ENCODE measurements at places on chromosomes 16 and 17.

DNA sequence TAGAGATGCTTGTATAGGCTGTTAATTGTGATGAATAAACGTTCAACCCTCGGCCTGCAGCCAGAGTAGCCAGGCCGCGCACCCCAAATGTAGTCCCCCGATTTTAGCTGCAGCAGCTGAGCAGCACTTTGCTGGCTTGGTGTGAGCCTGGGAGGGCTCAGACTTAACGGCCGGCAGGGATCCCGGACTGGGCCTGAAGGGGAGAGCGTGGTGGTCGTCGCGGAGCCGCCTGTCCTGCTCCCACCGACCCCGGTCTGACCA lies 11.9 kb downstream of the ZNF629 start:
- DNase-seq: no peak

DNA sequence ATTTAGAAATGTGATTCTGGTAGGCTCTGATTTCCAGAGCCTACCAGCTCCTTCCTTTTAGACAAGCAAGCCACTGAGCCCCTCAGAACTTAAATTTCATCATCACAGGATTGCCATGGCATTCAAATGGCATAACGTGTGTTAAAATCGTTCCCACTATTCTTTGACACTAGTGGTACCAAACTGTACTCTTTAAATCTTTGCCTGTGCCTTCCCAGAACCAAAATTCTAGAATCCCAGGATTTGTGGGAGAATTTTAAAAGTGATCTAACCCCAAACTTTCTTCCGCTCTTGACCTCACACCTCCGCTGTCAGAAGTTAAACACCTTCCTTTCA lies 287 bp upstream of the INTS2 start:
- no peak for DNase-seq

DNA sequence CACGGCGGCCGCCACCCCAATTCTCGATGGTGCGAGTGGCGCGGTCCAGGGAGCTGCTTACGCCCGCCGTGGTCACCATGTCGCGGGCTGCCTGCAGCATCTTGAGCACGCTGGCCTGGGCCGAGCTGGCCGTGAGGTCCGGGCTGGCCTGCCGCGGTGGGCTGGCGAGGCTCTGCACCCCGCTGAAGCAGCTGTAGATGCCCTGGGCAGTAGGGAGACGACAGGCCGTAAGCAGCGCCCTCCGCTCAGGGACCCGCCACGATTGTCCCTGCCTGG lies 16.4 kb downstream of the GRIN2C start:
- no peak for DNase-seq

DNA sequence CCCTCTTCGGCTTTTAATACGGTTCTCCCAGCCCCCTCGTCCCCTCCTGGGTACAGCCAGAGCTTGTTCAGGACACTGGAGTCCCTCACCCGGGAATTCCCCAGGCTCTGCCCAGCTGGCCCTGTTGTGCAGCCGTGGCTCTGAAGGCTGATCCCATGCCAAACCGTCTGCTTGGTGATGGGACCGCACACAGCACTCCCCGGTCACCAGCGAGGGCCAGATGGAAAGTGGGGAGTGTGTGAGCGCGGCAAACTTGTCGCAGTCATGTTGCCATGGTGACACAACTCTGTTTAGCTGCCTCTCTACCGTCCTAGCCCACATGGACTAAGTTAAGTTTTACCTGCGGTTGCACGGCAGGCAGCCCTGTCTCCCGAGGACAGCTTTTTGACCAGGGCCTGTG lies 107.9 kb downstream of the RAP1GAP2 start:
- DNase-seq: no peak

All from amygdala (tissue), 56 donors.